NT2/D1 (cell line): ENCODE measurements at places on chromosomes 11 and 22.

DNA sequence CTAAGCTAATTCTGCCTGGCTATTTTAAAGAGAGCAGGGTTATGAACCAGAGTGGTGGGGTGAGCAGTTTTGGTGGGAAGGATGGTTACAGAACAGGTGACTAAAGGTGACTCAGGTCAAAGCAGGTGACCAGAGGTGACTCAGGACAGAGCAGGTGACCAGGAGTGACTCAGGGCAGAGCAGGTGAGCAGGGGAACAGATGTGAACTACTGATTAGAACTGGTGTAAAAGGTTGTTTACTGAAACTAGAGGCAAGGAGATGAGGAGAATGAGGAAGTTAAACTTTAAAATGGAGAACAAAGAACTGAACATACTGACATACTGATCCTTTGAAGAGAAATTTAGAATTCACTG, 15.4 kb upstream of the HYLS1 start:
- no peak for DNase-seq

DNA sequence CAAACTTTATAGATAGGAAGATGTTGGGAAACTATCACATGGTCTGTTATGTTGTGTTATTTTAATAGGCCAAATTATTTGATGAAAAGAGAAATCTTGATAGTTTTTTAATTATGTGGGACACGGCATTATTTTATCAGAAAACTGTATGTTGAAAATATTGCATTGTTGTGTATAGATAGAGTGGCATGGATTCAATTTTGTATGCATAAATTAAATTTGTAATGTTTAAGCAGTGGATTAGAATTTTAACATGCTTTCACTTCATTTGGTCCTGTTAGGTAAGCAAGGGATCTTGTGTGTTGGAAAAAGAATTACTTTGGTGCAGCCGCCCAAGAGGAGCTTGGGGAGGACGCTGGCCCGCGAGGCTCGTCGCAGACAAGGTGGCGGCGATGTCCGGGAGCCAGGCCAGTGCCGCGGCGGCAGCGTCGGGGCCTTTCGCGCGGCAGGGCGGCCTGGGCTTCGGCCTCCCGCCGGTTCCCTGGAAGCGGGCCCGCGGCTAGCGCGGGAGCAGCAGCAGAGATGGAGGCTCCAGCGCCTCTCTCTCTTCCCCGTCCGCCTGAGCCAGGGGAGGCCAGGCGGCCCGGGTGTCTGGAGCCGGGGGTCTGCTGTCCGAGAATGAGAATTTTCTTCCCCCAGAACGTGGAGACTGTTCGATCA, 82.7 kb downstream of the GGT1 start:
- no peak for DNase-seq

GRCh38 chr22:27775758-27776649, 25.6 kb downstream of the MN1 start:
- DNase-seq = no peak

GRCh38 chr22:20523086-20523983, 15.9 kb downstream of the MED15 start:
- DNase-seq = no peak

DNA sequence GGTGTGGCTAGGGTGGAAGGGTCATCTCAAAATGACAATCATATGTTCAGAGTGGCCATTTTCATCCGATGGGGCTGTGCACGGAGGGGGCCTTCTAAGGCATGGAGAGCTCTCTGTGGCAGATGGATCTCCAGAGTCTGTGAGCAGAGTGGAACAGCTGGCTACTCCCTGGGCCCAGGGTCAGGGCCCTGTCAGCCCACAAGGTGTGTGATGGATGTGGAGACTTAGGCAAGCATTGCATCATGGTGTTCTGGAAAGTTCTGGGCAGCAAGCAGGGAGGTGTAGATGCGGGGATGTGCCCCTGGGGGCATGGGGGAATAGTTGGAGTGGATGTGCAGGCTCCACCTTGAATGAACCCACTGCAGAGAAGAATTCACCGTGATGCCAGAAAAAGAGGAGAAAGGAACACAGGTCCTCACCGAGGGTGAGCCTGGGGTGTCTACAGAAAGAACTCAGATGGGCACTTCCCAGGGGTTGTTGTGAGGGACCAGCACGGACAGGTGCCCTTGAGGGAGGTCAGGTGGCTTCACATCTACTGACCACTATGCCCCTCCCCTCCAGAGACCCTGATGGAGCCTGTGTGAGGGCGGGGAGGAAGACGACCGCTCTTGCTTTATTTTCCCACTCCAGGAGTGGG, 51.1 kb downstream of the CHRDL2 start:
- DNase-seq = no peak

DNA sequence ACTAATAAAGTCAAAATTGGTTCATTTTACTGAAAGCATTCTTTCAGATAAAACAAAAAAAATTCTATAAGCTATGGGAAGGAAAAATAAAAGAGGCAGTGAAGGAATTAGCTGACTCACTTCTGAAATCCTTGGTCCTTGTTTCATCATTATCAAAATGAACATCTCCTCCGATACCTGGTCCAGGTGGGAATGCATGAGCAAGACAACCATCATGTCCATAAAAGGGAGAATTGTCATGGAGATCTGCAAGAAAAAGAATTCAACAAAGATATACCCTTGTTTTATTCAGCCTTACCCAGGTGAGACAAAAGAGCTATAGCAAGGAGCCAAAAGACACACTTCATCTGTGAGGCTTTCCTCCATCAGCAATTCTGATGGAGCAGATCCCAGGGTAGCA, 27.2 kb downstream of the MMP10 start:
- no peak for DNase-seq

GRCh38 chr22:36086170-36086490, 57.5 kb upstream of the RBFOX2 start:
- peak; percentile 18 for DNase-seq

- DNase-seq = peak; percentile 50
Observed at GRCh38 chr11:125903711-125904659, at the start of gene DDX25. TSS of gene DDX25 (plus strand) at chr11:125904508. CDS start at chr11:125904518, 10 bp downstream.

DNA sequence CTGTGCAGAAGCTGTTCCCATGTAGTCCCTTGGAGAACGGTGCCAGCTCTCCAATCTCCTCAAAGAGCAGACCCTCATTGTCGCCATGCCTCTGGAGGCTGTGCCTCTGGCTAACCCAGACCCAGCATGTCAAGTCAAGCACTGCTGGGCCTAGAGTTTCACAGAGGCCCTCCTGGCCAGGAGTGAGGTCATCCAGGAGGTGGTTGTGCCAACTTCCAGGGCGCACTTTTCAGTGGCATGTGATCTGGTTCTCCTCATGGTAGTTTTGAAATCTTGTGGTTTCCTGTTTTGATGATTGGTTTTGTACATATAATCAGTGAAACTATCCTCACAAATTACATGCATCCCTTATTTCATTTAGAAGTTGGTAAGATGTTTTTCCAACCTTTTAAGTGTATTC, 78.9 kb downstream of the PPFIBP2 start:
- no peak for DNase-seq

DNA sequence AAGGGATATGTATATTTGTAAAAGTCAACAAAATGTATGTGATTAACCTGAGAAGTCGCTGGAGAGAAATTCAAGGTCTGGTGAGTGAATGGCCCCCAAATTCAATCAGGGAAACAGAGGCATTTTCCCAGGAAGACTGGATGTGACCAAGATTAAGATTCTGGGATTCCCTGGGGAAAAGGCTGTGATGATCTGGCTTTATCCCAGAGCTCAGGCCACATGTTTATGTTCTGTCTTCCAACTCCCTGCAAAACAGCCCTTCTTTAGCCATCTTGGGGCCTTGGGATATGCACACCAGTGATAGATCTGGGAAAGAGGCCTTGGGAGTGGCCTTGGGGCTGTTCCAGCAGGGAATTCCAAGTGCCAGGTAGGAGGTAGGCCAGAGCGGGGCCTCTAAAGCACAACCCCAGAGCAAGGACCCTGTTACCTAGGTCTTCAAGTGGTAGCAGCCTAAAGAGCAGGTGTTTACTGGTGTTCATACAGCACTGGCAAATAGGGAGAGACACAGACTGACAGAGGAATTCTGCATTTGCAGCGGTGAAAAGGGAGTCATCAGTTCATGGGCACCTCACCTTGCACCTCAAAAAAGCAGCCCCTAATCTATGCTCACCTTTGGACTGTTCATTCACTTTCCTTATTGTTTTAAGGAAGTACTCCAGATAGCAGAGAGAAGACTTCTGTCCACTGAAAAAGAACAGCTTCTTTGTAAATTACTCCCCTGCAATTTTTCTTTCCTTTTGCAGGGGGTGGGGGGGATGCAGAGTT, 312.4 kb downstream of the BUD13 start:
- DNase-seq = no peak

- no peak for DNase-seq
Observed at GRCh38 chr22:49569286-49570031, 258.2 kb downstream of the BRD1 start.

DNA sequence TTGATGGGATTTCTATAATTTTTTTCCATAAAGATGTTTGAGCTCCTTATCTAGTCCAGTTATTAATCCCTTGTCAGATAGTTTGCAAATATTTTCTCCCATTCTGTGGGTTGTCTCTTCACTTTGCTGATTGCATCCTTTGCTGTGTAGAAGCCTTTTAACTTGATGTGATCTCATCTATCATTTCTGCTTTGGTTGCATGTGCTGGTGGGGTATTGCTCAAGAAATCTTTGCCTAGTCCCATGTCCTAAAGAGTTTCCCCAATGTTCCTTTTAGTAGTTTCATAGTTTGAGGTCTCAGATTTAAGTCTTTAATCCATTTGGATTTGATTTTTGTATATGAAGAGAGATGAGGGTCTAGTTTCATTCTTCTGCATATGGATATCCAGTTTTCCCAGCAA, 1.7 kb upstream of the IL2RB start:
- DNase-seq = no peak

- no peak for DNase-seq
Observed at GRCh38 chr11:84117394-84117793, 831.2 kb upstream of the CCDC90B start.

DNA sequence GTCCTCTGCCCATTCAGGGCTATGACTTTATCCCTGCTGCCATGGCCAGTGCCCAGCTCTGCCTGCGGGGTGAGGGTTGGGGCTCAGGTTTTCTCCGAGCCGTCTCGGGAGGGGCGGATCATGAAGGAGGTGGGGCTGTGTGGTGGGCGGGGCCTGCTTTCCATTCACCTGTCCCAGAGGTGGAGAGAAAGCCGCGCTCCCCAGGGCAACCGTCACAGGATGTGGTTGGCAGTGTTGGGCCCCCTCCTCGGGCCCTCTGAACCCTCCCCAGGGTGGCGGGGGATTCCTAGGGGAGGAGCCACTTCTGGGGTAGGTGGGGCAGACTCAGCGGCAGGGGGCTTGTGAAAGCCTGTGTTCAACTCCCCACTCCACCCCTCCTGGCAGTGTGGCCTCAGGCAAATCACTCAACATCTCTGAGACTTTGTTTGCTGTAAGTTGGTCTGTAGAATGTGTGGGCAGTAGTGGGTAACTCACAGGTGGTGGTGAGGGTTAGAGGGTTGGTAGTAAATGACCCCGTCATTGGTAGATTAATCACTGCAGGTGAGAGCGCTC, 50.3 kb downstream of the CD6 start:
- DNase-seq = no peak

GRCh38 chr11:107266455-107266854, 191.2 kb downstream of the CWF19L2 start:
- no peak for DNase-seq

GRCh38 chr22:24435861-24436371, 8.5 kb downstream of the ADORA2A start:
- DNase-seq = no peak

DNA sequence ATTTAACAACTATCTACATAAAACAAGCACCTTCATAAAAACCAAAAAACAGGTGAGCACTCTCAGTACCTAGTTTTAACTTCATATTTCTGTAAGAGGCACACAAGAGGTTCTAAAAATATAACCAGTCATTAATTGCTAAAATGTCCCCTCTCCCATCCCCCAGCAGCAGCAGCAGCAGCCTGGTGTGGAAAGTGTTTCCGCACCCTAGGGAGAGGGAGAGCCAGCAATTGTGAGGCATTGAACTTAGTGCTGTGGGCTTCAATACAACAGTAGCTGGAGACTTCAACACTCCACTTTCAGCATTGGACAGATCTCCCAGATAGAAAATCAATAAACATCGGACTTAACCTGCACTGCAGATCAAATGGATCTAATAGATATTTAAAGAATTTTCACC, 1158.5 kb downstream of the JRKL start:
- no peak for DNase-seq

GRCh38 chr11:69467646-69468045, 13.8 kb upstream of the LINC01488 start:
- no peak for DNase-seq

- no peak for DNase-seq
Observed at GRCh38 chr11:106996691-106997090, 21.6 kb downstream of the GUCY1A2 start.

DNA sequence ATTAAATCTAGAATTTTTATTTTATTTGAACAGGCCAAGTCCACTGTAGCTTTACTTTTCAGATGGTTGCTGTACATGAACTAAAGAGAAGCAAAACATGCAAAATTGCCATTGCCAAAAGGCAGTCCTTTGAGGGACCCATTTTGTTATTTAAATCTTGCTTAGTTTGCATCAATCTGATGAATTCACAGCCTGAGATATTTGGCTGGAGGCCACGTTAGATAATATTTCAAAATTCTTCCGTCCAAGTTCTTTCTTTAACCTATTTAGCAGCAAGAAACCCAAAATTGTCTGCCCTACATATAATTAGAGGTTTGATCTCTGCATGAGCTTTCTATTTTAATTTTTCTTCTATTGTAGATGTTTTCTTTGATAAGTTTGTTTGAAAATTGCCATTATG, 1706.9 kb upstream of the RAG2 start:
- DNase-seq = no peak

- no peak for DNase-seq
Observed at GRCh38 chr11:102458548-102458947, 6.0 kb upstream of the TMEM123 start.

- no peak for DNase-seq
Observed at GRCh38 chr11:69274531-69275016, 19.4 kb upstream of the MYEOV start.

DNA sequence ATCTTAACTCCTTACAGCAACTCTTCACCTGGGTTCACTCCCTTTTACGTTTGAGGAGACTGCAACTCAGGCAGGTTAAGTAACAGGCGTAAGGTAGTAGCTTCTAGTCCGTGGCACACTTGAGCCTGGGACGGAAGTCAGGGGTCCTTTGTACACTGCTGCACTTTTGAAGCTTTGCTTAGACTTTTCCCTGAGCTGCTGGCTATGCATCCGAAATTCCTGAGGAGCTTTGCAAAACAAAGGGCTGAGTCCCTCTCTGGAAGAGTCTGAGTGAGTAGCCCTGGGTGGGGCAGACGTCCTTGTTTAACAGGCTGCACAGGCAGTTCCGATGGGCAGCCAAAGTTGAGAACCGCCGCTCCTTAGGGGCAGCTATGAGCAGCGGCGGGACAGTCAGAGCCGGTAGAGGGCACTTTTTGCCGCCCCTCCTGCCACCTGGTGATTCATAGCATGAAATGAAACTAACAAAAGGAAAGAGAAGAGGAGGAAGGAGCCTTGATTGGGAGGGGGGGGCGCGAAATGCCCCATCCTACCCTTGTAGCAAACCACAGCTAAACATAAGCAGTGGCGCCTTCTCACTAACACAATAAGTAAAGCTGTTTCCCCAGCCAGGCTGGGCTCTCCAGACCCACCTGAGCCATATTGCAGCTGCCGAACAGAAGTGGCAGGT, 1.4 kb downstream of the TMEM109 start:
- DNase-seq = peak; percentile 86

DNA sequence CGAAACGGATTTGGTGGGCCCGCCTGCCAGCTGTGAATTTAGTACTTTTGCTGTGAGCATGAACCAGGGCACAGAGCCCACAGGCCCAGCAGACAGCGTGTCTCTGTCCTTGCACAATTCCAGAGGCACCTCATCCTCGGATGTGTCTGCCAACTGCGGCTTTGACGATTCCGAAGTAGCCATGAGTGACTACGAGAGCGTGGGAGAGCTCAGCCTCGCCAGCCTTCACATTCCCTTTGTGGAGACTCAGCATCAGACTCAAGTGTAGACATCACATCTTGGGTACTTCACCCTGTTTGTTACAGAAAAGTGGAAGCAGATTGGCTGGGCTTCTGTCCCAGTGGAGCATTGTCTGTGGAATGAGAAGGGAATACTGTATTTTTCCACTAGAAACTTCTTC, 78.6 kb upstream of the MTNR1B start:
- no peak for DNase-seq
